ENCODE measurements at places on chromosomes 1 and 21. TPM values are rescaled to one million over a fixed set of nuclear protein-coding genes. Genes with fewer than 3 reads are reported as not detected.

- no peak overlapping the region for H3K4me3 ChIP-seq
- no peaks in the 10 kb centered on the region for H3K4me1 ChIP-seq
- no peak for DNase-seq
- no peaks in the 10 kb centered on the region for H3K27me3 ChIP-seq
- no peaks in the 10 kb centered on the region for H3K36me3 ChIP-seq
These were observed 65.6 kb downstream of the GRIK3 start for GRCh38 chr1:36968730-36969129.

- no peak overlapping the region for H3K4me3 ChIP-seq
- no peaks in the 10 kb centered on the region for H3K36me3 ChIP-seq
- DNase-seq = no peak
- no peak overlapping the region for H3K27ac ChIP-seq
These were observed 86.9 kb downstream of the GRIK3 start for GRCh38 chr1:36947384-36947783.

- DNase-seq = no peak
- no peak overlapping the region for H3K4me3 ChIP-seq
- no peaks in the 10 kb centered on the region for H3K36me3 ChIP-seq
- no peaks in the 10 kb centered on the region for H3K27me3 ChIP-seq
- no peaks in the 10 kb centered on the region for H3K4me1 ChIP-seq
These were observed 44.4 kb downstream of the VAV3 start for GRCh38 chr1:107920561-107920960.

The OR2T29 gene
- total RNA-seq = not detected
